GM18507 (cell line): ENCODE measurements at places on chromosomes 6 and 20.

GRCh38 chr6:75308250-75308988 lies 23.8 kb upstream of the TMEM30A start:
- no peak for DNase-seq

DNA sequence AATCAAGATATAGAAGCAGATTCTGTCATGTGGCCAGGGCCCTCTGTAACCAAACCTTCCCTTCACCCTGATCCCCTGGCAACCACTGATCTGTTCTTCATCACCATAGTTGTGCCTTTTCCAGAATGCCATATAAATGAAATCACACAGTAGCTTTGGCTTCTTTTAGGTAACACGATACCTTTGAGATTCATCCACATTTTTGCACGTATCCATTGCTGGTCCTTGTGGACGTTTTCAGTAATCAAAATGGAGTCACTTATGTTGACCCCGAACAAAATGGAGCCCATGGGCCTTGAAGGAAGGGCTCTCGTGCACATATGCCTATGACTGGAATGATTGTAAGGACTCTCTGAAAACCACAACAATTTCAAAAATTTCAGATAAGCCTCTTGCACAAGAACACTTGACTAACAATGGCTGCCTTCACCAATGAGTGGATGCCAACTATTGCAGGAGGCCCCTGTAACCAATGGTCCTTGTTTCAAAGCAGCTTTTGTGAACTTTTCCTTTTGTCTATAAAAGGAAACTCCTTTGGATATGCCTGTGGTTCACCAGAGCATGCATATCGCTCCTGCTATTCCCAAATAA lies 84.3 kb upstream of the RALY start:
- DNase-seq, result no peak

DNA sequence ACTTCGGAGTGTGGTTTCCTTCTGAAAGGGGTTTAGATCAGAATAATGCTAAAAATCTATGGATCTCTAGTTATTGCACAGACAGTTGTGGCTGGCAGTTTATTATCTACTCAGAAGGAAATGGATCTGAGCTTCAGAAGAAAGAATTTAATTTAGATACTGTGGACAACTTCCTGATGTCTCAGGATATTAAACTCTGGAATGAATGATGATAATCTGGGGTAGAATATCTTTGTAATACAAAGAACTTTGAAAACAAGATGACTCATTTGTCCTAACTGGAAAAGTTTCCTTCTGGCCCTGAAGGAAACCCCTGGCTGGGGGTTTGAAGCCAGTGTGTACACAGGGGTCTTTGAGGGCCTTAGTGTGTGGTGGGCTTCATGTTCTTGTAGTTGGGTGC lies 78.0 kb downstream of the EDN3 start:
- DNase-seq, result no peak

DNA sequence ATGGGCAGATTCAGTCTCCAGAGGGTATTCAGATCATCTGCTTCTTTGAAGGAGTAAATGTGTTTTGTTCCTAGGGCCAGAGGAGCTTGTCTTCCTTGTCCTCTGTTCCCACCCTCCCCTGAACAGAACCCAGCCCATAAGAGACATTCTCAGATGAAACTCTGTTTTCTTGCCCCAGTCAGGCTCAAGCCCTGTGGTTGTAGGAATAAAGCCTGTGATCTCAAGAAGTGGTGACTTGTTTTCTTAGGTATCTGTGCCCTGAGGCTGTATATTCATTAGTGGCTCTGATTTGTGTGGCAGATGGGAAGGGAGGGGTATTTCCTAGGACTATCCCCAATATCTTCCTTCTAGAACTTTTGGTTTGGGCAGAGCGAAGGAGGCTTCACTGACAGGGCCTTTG lies 27.9 kb downstream of the GSS start:
- no peak for DNase-seq

- no peak for DNase-seq
These were observed 11.2 kb upstream of the TAGAP start for GRCh38 chr6:159056003-159056402.

GRCh38 chr6:14766391-14766994 lies 479.4 kb upstream of the JARID2 start:
- DNase-seq, result no peak

DNA sequence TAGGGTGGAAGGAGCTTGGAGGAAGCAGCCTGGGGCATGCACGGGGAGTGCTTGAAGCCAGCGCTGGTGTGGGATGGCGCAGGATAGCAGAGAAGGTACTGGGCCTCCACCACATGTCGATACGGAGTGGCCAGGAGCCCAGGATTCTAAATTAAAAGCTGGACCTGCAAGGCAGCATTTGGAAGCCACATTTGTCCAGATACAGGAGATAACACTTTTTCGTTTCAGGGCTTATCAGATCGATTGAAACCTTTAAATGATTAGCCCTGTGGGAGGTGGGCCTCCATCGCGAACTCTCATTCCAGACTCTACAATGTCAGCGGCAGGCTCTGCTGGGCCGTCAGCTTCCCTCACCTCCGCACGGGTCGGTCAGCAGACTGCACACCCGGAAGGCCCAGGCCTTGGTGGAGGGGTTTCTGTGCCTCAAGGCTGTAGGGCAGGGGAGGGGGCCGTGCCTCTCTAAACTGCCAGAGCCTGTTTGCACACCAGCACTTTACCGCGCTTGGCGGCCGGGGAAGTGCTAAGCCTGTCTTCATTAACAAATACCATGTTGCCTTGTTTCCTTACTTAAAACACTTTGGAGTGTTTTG lies 17.9 kb downstream of the EDN3 start:
- no peak for DNase-seq

DNA sequence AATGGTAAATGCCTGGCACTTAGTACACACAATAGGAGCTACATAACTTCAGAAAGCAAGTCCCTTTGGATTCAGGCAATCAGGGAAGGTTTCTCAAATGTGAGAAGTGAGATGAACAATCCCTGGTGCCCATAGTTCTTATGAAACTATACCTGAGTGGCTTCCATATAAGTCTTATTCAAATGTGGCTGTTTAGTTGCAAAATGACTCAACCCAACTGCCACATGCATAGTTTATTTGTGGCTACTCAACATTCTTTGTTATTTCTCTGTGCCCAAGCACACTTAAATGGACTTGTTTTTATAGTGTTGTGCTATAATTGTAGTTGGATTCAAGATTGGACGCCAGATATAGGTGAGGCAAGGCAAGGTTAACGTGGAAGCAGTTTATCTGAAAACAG lies 93.7 kb upstream of the ATXN1 start:
- DNase-seq, result no peak

DNA sequence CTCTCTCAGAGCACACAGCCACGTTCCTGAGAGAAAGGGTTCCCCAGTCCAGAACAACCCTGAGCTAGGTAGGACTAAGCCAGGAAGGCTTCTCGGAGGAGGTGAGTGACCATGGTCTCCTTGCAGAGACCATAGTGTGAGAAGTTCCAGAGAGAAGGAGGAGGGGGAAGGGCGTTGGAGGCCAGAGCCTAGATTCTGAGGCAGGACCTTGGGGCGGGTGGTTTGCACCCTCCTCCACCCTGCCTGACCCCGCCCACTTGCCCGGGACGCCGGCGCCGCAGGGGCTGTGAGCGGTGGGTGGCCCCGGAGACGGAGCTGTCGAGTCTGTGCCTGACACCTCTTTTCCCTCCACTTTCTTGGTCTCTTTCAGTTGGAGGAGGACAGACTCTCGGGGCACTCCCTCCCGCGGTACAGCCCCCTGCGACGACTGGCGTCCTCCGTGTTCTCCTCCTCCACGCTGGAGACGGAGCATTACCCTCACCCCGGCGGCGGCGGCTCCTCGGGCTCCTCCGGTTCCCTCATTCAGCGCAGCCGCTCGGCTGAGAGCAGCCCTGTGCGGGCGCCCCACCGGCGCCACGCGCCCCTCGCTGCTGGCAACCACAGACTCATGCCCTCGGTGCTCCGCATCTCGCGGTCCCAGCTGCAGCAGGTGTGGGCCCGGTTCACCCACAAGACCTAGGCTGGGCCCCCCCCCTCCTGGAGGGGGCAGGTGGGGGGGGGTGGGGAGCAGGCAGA lies 26.2 kb downstream of the TTBK1 start:
- DNase-seq, result no peak

GRCh38 chr20:11766961-11767360 lies 150.7 kb upstream of the BTBD3 start:
- no peak for DNase-seq

DNA sequence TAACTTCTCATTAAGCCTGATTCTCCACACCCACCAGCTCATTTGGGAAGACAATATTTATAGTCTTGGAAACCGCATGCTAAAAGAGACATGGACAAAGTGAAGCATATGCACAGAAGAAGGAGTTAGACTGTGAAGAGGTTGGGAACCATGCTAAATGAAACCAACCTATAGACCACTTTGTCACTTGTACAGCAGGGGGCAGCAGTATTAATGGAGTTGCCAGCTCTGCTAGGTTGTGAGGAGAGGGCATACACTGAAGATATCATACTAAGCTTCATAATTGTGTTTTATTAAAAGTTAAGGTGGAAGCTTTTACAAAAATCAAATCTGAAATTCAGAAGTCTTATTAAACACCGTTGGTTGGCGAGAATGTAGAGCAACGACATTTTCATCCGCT lies 38.3 kb upstream of the HMGCLL1 start:
- DNase-seq, result no peak

DNA sequence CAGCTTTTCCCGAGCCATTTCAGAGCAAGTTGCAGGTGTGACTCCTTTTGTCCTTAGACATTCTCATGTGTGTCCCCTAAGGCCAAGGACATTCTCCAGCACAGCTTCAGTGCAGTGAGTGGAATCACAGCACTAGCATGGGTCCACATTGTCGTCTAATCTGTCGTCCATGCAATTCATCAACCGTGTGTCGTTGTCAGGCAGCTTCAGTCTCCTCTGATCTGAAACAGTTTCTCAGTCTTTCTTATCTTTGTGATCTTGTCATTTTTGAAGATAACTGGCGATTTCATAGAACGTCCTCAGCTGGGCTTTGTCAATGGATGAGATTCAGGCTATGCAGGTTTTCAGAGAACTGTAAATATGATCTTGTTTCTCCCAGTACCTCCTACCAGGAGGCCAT lies 31.7 kb downstream of the CST2 start:
- DNase-seq, result no peak

GRCh38 chr6:6695625-6696276 lies 107.2 kb downstream of the LY86 start:
- no peak for DNase-seq

- no peak for DNase-seq
These were observed 176.6 kb downstream of the BCKDHB start for GRCh38 chr6:80282913-80283554.

- DNase-seq, result no peak
These were observed 59.3 kb upstream of the CARMIL1 start for GRCh38 chr6:25219917-25220278.

- no peak for DNase-seq
These were observed 8.5 kb upstream of the PSMG4 start for GRCh38 chr6:3250231-3250675.

DNA sequence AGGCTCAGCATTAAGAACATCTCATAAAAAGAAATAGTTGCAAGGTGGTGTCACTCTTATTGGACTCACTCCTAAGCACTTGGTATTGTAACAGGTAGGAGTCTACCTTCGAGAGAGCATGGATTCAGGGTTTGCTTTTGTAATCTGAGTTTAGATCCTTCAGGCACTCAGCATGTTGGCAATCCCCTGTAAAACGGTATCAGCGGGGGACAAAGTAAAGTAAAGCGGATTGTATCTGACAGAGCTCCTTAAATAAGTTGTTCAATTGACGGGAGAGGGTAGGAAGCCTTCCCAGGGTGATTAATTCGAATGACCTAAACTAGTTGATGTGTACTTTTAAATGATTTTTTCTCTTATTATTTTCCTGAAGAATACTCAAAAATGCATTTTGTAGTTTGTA lies 869.8 kb upstream of the EPHA7 start:
- no peak for DNase-seq

- DNase-seq, result no peak
These were observed 121.7 kb upstream of the JAG1 start for GRCh38 chr20:10795286-10796026.
